Body of pancreas (tissue), 4 donors: ENCODE measurements at places on chromosomes 11 and 22.

- no peak for DNase-seq
Measured at GRCh38 chr11:79258576-79258975, 182.3 kb downstream of the TENM4 start.

GRCh38 chr11:5600374-5600851, 4.0 kb downstream of the TRIM6 start:
- DNase-seq: peak; percentile 78

DNA sequence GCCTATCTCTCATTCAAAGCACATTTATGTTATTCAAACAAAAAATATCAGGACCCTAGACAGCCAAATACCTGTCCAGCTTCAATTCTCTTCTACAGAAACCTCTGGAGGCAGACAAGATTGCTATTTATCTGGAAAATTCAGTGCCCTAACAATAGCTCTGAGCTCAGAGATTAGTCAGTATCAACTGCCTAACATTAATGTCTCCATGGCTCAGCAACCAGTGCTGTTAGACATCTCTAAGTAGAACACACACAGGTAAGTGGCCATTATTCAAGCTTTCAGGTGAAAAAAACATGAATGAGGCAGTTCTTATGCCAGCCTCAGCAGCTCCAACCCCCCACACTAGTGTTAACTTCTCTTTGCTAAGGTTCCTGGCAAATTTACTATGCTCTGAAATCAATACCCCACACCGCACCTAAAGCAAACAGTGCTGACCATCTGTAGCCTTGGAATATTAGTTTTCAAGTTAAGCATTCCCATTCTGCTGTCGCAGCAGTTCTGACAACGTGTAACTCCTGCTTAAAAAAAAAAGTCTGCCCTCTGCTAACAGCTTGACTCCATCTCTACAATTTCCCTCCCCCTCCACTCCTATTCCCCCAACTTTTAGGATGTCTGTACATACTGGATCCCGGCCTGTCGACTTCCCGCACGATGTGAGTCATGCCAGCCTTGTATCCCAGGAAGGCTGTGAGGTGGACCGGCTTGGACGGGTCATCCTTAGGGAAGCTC, 1.5 kb downstream of the RPL3 start:
- no peak for DNase-seq

GRCh38 chr11:126510621-126511370, 155.3 kb downstream of the ST3GAL4 start:
- DNase-seq: no peak

DNA sequence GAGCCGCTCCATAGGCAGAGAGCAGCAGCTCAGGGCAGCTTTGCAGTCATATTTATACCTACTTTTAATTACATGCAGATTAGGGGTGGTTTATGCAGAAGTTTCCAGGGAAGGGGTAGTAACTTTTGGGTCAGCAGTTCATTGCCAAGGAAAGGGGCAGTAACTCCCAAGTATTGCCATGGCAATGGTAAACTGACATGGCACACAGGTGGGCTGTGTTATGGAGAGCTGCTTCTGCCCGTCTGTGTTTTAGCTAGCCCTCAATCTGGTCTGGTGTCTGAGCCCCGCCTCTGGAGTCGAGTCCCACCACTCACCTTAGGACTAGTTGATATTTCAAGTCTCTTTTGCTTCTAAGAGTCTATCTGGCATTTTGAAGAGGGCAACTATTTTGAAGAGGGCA, 12.2 kb upstream of the ZBTB16 start:
- DNase-seq: no peak

DNA sequence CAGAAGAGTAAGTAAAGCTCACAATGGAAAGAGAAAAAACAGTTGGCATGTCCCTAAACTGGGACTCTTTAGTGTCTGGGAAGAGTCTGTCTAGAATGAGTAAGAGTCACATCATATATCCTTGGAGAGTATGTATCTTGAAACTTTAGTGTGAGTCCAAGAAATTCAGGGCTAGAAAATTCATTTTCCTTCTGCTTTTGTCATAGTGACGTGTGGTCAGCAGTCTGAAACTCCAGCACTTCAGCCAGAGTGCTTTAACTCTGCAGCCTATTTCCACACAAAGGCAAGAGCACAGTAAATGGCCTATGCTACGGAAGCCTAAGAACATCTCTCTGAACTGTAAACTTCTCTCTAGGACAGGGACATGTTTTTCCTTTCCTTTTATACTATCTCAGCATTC, 174.1 kb downstream of the FAM181B start:
- no peak for DNase-seq

- DNase-seq: no peak
Measured at GRCh38 chr11:68007498-68008380, 2.4 kb upstream of the ALDH3B1 start.

DNA sequence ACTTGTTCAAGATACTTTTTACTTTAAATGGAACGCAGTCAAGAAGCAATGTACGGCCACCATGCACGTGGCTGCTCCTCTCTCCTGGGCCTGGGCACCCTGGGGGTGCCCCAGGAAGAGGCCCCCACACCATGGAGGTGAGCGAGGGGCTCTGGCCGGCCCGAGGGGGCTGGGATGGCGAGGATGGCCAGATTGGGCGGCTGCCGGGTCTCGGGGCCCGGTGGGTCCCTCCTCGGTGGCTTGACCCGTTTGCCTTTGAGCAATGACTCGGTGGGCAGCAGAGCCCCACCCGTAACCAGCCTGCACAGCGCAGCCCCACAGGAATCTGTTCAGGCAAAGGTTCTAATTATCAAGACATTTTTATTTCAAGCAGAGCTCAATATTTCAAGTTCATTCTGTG, 167.4 kb downstream of the BRD1 start:
- DNase-seq: no peak

DNA sequence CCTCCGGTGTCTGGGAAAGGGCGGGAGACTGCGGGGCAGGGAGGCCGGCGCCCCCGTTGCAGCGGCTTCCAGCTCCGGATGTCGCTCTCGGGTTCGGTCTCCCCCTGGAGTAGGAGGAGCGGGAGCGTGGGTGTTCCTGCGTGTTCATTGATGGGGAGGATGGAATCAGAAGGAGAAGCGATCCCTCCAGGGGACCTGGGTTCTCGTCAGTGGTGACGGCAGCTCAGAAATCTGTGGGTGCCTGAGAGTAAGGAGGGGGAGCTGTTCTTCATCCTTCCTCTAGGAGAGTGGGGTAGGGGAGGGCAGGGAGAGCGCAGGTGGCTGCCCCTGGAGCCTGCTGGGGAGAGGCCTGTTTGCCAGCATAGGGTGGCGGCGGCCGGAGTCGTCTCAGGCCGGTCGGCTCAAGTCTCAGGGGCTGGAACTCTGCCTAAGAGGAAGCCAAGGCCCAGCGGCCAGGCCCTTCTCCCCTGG, 1.1 kb downstream of the UBASH3B start:
- peak; percentile 30 for DNase-seq

DNA sequence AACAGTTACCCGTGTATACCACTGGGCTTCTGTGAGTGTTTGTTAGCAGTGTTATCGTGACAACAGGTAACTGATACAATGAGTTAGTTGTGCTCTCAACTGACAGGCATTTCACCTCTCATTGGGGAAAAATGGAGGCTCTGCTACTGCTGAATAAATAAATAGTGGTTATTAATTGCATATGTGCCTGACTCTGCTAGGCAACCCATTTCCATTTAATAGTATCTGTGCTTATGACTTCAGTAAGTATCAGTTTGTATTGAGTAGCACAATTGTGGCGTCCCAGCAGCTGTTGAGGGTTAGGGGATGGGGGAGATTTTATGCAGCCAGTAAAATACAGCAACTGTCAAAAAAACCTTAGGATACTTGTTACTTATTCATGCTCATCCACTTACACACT, 123.4 kb upstream of the SEZ6L start:
- peak; percentile 5 for DNase-seq

DNA sequence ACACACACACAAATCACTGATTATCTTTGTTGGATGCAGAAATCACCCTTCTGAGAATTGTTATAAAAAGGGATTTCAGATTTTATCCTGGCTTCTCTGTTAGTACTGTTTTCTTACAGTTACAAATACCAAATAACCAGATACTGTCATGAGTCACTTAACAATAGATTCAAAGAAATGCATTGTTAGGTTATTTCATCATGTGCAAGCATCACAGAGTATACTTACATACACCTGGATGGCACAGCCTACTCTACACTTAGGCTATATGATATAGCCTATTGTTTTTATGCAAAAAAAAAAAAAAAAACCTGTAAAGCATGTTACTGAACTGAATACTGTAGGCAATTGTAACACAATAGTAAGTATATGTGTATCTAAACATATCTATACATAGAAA, 319.2 kb upstream of the ARHGAP42 start:
- DNase-seq: no peak
